CD4-positive, alpha-beta T cell treated with Interleukin-1 beta for 1 hour (primary cell): ENCODE measurements at places on chromosomes 16 and 17.

DNA sequence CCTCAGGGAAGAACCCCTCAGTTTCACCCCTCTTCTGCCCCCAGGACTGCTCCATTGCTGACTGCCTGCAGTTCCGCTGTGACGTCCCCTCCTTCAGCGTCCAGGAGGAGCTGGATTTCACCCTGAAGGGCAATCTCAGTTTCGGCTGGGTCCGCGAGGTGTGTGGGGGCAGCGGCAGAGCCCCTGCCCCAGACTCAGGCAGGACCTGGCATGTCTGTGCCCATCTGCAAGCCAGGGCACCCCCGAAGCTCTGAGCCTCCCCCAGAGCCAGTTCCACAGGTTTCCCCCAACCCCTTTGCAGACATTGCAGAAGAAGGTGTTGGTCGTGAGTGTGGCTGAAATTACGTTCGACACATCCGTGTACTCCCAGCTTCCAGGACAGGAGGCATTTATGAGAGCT, 4.4 kb downstream of the COX6A2 start:
- DNase-seq = no peak

- DNase-seq = no peak
Observed at GRCh38 chr17:57406131-57406980, 150.0 kb downstream of the MSI2 start.

GRCh38 chr16:30619638-30620037, 9.4 kb upstream of the ZNF689 start:
- no peak for DNase-seq

GRCh38 chr17:70070305-70071027, 4.6 kb upstream of the KCNJ16 start:
- no peak for DNase-seq

DNA sequence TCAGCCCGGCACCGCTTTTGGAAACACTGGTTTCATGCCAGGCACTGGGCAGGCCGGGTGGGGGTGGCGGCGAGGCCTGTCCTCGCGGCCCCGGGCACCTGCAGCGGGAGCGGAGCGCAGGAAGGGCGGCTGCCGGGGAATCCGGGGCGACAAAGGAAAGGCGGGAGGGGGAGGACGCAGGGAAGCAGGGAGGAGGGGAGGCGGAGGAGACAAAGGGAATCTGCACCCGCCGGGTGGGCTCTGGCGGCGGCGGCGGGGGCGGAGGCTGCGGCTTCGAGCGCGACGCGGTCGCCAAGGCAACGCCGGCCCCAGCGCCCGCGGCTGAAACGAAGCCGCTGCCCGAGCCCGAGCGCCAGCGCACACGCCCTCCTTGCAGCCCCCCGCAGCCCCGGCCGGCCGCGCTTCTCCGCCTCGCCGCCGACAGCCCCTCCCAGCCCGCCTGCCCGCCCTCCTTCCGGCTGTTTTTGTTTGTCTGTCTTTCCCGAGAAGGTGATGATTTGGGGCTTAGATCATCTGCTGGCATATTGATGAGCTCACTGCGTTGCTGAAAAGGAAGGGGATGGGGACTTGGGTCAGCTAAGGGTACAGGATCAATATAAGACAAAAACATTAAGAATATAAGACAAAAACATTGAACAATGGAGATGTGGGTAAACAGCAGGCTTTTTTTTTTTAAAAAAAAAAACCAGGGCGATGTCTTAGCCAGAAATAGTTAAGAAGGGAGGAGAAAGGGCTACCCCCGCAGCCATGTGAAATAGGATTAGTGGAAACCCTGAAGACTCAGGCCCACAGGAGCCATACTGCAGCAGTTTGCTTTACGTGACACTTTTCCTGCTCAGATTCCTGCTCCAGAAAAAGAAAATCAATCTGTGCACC, 32.7 kb downstream of the CDK5R1 start:
- DNase-seq = peak; percentile 79

DNA sequence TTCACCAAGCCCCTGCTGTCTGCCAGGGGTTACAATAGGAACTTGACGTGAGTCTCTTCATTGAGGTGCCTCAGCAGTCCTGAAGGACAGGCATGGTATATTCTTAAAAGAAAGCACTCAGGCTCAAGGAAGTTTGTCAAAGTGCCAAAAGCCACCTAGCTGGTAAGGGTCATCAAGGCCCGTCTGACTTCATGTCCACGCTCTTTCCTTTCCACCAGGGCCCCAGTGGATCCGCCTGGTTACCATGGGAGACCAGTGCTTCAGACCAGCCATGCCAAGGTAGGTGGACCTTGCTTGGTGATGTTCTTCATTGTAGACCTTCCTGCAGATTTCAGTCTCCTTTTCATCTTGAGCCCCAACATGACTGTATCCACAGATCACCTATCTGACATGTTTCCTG, 27.6 kb upstream of the CCL1 start:
- DNase-seq = no peak

DNA sequence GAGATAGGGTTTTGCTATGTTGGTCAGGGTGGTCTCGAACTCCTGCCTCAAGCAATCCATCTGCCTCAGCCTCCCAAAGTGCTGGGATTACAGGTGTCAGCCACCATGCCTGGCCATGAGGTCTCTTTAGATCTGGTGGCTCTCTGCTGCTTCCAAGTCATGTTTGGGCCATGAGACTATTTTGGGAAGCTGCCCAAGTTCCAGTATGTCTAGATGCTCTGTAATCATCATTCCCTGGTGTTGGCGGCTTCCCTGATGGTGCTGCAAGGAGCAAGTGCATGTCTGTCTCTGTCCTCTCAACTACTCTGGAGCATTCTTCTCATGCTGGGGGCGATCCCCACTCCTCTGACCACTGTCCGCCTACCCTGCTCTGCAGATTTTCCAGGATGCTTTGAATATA, 6.4 kb upstream of the ODF4 start:
- no peak for DNase-seq

DNA sequence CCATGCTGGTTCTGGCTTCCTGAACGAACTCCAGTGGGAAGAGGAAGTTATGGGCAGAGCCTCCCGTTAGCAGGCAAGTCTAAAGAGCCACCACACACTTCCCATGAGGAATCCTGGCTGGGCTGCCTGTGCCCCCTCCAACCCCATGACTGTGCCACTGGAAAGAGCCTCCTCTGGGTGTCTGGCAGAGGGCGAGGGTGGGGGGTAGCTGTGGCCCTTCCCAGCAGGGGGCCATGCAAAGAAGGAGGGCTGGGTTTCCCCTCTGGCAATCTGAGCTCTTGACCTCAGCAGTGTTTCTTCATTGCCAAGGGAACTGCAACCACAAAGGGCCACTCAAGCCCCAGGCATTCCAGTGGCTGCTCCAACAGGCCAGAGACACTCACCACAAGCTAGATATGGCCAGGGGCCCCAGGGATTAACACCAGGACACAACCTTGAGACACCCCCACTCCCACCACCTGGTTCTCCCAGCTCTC, 1.7 kb upstream of the RRAD start:
- no peak for DNase-seq

DNA sequence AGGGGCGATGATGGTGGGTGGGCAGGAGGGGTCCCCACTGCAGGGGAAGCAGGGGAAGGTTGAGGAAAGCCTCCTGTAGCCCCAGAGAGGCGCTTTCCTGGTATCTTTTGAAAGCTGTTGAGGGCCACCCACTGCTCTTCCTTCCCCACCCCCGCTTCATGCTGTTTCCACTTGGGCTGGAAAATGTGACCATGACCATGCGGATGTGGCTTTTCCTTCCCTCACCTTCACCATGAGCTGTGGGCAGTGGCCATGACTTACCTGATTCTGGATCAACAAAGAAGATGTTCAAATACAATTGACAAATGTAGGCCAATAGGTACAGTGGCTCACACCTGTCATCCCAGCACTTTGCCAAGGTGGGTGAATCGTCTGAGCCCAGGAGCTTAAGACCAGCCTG, 13.8 kb downstream of the MVP start:
- no peak for DNase-seq

- DNase-seq = peak; percentile 82
Observed at GRCh38 chr17:7383742-7384488, 3.0 kb downstream of the TNK1 start.

DNA sequence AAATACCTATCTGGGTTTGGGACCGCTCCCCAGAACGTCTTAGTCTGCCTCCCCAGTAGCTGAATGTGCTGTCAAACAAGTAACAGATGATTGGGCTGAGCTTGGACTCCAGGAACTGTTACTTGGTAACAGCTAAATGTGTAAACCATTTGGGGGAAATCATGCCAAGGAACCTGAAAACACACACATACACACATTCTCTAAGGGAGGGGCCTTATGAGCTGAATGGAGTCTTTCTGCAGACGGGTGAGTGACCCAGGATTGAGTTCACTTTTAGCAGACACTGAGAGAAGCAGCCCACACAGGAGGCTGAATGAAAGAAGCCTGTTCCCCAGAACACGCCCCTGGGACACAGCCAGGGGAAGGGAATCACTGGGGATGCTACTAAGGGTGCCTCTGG, 1.6 kb downstream of the ACLY start:
- no peak for DNase-seq

- DNase-seq = no peak
Observed at GRCh38 chr16:87474566-87474996, 18.2 kb downstream of the ZCCHC14 start.

GRCh38 chr17:70138291-70138865, 31.0 kb upstream of the KCNJ2 start:
- DNase-seq = no peak

DNA sequence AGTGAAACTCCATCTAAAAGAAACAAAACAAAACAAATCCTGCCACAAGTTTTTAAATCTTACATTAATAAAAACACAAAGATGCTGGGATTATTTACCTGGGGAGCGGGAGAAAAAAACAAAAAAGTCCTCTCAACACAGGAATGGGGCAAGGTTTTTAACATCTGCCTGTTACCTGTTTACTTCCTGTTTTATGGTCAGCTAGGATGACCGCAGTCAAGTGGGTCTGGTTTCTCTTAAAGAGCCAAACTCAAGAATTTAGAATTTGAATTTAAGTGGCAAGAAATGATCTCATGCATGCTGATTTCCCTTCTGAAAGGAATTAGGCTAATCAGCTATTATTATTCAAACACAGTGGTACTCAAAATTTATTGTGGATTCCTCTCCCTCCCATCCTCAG, 39.7 kb upstream of the TBC1D3K start:
- DNase-seq = no peak

- no peak for DNase-seq
Observed at GRCh38 chr16:60432472-60432871, 1603.8 kb downstream of the CDH8 start.

GRCh38 chr17:20097330-20097729, 88.2 kb downstream of the SPECC1 start:
- DNase-seq = no peak

- DNase-seq = no peak
Observed at GRCh38 chr17:43534909-43535308, 11.2 kb downstream of the ETV4 start.

DNA sequence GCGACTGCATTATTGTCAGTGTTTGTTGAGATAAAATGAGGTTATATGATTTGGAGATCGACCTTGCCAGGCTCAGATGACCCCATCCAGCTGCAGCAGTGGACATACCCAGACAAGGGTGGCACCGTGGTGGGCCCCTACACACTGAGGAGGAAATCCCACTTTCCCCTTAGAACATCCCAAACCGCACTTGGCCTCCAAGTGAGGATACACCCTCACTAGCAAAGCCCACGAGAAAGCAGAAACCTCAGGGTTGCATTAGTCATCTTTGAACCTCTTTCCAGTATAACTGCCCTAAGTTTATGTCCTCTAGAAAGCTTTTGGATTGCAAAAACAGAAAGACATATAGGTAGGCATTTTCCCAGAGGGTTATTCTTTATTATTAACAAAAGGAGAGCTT, 101.5 kb downstream of the CLEC16A start:
- DNase-seq = no peak

- no peak for DNase-seq
Observed at GRCh38 chr17:83082424-83082823, 3.0 kb downstream of the METRNL start.

GRCh38 chr17:41256291-41256685, 1.1 kb downstream of the KRTAP9-9 start:
- no peak for DNase-seq

DNA sequence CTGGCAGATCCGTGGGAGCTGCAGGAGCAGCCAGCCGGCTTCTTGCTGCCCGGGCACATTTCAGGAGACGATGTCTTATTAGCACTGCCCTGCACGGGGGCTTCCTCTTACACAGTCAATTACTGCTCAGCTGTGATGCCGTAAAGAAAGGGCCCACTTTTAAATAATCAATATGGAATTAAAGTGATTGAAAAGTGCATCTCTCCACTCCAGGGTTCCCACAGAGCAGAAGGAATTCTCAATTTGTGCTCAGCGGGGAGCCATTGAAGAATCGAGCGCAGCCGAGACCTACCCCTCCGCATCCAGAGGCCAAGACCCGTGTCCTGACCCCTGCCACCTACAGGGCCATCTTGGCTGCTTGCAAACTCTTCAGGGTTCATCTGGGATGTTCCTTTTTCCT, 399.4 kb upstream of the C16orf82 start:
- DNase-seq = no peak

GRCh38 chr17:79305376-79305767, 230.7 kb downstream of the ENGASE start:
- no peak for DNase-seq

- DNase-seq = no peak
Observed at GRCh38 chr17:54368906-54369305, 531.7 kb upstream of the TOM1L1 start.

- peak; percentile 28 for DNase-seq
Observed at GRCh38 chr16:78437352-78437968, 338.0 kb downstream of the WWOX start.

- DNase-seq = peak; percentile 67
Observed at GRCh38 chr17:7523033-7523432, 25.8 kb upstream of the TNFSF12 start.

DNA sequence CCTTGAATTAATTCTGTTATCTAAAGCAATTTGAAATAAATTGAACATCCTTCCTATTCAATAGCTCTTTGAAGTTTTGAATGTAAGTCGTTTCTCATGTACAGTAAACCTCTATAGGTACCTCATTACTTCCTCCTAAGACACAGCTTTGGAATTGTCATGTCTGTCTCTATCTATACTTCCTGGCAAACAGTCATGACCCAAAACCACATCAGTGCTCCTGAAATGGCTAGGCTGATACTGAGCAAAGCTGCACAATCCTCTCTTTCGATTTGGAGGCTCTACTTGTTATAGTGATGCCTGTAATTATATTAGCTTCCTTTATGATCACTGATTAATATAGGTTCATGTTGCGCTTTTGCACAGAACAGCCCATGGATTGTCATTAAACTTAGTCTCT, 110.1 kb downstream of the ADAMTS18 start:
- DNase-seq = no peak

GRCh38 chr17:39927929-39928857, 661 bp downstream of the LRRC3C start:
- DNase-seq = no peak

GRCh38 chr17:73431401-73432205, 119.8 kb upstream of the CDC42EP4 start:
- no peak for DNase-seq
